Posterior cingulate gyrus (tissue), 11 donors: ENCODE measurements at places on chromosomes 4 and X.

DNA sequence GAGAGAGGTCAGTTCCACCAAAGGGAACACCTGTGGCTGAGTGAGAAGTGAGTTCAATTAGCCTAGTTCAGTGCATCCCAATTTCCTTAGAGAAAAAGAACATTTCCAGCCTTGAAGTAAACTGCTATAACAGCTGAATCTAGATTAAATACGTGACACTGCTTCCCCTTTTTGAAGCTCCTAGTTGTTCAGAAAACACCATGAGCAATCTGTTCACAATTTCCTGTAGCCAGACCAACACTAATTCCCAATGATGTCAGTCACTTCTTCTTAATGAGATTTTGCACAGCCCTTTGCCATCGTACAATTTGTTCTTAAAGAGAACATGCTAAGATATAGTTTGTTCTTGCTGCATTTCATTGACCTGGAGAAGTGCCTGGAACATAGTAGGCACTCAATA is 144.6 kb upstream of the EDNRA start:
- no peak for DNase-seq

DNA sequence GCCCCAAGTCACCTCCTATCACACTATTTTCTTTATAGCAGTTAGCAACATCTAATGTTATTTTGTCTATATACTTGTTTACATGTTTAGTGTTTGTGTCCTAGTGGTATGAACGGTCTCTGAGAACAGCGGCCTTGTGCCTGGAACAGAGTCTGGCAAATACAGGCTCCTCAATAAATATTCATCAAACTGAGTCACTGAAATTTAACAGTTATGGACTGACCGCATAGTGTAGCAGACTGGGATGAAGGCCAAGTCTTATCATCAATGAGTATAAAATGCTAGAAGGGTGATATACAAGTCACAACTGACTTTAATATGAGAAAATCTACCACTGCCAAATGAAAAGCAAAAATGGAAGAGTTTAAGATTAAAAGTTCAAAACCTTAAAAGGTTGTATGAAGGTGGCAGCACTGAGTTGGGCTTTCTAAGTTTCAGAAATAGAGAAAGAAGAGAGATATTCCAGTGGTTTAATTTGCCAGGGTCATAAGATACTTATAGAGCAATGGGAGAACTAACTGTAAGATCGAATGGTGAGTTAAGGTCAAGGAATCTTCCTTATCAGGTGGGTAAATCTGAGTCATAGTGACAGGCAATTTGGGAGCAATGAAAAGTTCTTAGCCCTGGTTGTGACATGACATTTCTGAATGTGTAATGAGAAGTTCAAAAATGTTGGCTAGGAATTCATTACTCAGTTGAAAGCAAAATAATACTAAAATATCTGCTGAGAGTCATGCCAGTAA is 34.9 kb downstream of the ELOVL6 start:
- no peak for DNase-seq

GRCh38 chr4:154989511-154989910 is 208.4 kb downstream of the RBM46 start:
- no peak for DNase-seq

- no peak for DNase-seq
Observed at GRCh38 chr4:104549736-104550135, 55.0 kb upstream of the CXXC4 start.

DNA sequence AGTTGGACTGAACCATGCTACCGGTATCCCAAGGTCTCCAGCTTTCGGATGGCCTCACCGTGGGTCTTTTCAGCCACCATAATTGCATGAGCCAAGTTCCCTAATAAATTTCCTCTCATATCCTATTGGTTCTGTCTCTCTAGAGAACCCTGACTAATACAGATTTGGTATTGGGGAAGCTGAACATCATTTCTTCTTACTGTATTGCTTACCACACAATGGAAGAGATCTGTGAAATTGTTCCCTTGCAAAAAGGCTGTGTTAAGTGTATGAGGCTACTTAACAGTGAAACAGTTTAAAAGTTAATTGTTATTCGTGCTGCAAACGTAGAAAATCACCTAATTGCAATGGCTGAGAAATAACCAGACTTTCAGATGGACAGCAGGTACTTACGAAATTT is 34.0 kb downstream of the PLAC8 start:
- DNase-seq = no peak

- DNase-seq = no peak
Observed at GRCh38 chrX:132954323-132954722, 4.1 kb downstream of the HS6ST2 start.

DNA sequence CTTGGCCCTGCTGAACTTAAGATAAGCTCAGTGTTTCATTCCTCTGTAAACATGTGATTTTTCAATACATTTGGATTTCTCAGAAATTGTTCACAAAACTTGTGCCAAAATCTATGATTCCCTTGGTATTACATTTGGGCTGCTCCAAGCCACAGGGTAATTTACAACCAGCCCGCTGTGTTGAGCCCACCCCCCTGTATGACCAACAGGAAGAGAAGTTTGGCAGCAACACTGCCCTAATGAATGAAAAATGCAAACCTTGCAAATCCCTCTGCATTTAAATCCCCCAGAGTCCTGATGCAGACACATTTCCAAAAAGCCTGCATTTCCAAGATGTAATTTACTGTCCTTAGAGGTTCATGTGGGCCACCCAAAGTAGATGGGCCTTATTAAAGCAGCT is 34.1 kb upstream of the GAB1 start:
- no peak for DNase-seq

DNA sequence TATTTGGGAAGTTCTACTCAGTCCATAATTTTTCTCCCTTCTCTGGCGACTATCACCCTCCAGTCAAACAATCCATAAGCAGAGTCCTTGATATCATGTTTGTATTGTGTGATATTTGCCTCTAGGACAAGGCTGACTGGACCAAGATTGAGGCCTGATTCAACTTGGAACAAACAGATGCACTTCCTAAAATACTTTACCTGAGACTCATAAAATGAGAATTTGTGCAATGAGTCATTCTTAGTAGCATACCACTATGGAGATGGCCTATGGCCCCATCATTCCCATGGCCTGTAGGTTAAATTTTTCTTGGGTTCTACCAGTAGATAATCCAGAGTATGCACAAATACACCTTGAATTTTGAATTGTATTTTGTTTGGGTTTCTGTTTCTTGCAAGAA is 74.2 kb upstream of the DMD start:
- no peak for DNase-seq

GRCh38 chr4:179750374-179750773 is 2308.1 kb upstream of the AGA start:
- DNase-seq = no peak

DNA sequence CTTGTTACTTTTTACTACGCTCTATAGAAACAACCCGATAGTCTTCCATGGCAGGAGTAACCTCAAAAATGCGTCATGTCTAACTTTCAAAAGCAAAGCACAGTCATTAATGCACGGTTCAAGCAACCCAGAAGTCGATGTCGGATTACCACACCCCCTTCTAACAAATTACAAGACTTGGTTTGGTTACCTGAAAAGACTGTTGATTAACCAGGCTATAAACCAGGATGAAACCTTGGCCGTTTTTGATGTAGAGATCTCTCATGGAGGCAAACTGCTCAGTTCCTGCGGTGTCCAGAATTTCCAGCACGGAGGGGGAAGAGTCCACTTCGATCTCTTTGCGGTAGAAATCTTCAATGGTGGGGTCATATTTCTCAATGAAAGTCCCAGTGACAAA is 2.4 kb downstream of the RAP2C start:
- no peak for DNase-seq

- no peak for DNase-seq
Observed at GRCh38 chr4:10981096-10981495, 296.5 kb upstream of the CLNK start.

DNA sequence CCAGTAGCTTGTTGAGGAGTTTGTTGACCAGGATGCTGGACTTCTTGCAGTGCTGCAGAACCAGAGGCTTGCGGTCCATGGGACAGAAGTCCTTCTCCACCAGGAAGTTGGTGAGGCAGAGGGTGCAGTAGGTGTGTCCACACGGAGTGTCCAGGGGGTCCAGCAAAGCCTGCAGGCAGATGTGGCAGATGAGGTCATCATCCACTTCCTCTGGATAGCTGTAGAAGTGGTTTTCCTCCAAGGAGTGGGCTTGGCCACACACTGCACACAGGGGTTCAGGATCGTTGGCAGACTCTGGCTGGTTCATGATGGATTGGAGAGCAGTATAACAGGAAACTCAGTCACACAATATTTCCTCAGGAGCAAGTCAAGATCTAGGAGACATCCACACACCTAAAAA is 17.6 kb downstream of the LNX1 start:
- no peak for DNase-seq

DNA sequence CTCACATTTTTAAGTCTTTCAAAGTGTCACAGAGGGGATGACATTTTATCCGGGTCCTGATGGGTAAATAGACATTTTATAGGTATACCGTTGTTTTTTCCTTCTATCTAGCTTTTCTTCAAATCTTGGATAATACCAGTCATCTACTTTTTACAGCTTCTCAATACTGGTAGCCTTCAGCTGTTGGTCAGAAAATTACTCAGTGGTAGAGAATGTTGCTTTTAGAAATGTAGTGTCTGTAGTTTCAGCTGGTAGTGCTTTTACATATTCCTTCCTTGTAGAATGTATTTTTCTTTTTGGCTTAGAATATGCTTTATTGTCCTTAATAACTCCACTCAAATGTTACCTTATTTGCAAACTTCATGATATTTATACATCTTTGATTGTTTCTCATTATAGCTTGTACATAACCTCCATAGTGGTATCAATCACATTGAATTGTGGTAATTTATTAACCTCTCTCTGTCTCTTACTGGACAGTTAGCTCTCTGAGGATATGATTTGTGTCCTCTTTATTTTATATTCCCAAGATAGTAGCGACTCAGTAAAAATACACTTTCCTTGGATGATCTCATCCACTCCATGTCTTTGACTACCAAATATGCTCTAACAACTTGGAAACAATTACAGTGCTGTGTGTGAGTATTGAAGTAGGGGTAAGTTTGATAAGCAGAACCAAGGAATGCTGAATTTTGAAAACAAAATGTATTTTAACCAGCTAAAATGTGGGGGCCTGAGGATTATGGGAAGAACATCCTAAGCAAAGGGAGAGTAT is 53.8 kb downstream of the RAP1GDS1 start:
- no peak for DNase-seq

DNA sequence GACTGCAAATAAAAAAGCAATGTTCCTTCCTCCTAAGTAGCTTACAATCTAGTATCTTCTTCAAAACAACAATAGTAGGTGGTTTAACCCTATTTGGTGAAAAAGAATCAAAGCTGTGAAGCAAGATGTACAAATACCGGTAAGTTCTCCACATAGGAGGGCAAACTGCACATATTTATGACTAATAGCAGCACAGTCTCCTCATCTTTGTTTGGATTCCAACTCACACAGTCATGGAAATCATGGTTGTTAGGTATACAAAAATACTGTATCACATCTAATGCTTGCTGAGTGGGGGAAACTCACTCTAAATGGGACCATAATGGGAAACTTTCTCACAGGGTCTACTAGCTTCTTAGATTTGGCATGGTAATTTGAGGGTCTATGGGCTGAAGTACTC is 597.2 kb downstream of the INPP4B start:
- no peak for DNase-seq

DNA sequence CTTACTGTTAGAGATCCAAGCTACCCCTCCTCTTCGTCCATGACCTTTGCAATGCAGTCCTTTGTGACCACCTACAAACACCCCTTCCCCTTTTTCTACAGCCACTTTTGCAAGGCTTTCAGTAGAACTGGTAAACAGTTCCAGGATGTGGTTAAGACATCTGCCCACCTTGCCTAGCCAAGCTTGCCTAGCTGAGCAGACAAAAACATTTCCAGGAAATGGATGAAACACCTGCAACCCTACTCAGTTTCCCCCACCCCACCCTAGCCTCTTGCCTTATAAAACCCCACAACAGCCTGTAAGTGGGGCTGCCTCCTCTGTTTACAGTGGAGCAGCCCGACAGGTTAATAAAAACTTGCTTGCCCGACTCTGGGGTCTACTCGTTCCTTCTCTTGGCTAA is 133.8 kb downstream of the ZC4H2 start:
- no peak for DNase-seq

DNA sequence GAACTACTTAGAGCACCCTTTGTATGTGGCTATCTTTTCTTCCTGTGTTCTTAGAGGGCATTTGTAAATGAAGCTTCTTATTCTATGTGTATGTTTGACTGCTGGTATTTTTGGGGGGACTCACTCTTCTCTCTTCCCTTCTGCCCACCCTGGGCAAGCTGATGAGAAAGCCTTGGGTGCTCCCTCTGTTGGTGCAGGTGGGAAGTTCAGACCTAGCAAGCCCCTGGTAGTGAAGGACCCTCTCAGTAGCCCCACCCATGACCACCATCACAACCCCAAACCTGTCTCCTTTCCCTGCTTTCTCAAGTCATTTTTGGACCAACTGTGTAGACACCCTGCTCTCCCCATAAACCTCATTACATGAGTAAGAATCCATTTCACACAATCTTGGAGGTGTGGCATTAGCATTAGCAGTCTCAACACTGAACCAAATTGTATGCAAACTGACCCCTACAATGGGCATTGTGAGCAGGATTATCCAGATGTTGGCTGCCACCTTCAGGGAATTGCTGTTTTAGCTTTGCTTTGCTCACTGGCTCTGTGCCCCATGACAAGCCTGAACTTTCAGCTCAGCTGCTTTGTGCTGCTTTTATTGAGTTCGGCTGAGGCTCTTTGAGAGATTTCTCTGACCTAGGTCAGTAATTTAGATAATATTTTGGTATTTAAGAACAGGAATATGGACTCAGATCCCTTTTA is 27.9 kb downstream of the TRIM61 start:
- no peak for DNase-seq

DNA sequence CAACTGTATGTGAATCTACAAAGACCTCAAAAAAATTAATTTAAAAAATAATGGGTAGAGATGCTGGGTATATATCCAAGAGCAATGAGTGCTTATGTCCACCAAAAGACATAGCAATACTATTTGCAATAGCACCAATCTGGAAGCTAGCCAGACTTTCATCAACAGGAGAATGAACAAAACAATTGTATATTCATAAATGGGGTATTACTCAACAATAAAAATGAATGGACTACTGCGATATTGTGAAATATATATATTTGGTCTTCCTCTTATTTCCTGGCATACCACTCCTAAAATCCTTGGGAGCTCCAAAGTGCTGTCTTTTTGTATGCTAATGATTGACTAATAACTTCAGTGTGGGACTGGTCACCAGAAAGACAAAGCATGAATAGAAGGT is 77.5 kb downstream of the MSN start:
- DNase-seq = no peak

- DNase-seq = no peak
Observed at GRCh38 chrX:153667281-153667955, 6.2 kb downstream of the PNCK start.
